Vagina (tissue), 2 donors: ENCODE measurements at places on chromosomes 13 and 19.

DNA sequence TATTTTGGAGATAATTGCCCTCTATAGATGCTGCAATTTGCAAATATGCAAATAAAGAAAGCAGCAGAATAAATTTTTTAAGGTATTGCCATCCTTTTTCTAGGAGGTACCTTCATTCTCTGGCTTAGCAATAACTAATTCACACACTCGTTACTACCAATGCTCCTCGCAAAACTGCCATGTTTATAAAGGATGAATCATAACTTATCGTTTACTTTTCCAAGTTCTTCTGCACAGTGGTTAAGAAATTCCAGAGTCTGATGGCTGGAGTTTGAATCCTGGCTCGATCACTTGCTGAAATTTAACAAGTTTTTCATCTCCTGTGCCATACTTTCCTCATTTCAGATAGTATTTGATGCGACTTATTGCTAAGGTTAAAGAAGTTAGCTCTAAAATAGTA lies 708.6 kb upstream of the KLHL1 start:
- no peaks in the 10 kb centered on the region for H3K4me1 ChIP-seq
- no peak overlapping the region for H3K4me3 ChIP-seq
- no peak for DNase-seq
- H3K36me3 ChIP-seq, result no peaks in the 10 kb centered on the region
- H3K27ac ChIP-seq, result no peak overlapping the region
- no peaks in the 10 kb centered on the region for H3K27me3 ChIP-seq

- H3K4me3 ChIP-seq, result peak overlapping the region; percentile 74
- no peaks in the 10 kb centered on the region for H3K27me3 ChIP-seq
- H3K4me1 ChIP-seq, result peaks cover 29% of the 10 kb centered on the region
- H3K36me3 ChIP-seq, result no peaks in the 10 kb centered on the region
These were observed 6.8 kb upstream of the ARRDC2 start for GRCh38 chr19:18000915-18001776.

DNA sequence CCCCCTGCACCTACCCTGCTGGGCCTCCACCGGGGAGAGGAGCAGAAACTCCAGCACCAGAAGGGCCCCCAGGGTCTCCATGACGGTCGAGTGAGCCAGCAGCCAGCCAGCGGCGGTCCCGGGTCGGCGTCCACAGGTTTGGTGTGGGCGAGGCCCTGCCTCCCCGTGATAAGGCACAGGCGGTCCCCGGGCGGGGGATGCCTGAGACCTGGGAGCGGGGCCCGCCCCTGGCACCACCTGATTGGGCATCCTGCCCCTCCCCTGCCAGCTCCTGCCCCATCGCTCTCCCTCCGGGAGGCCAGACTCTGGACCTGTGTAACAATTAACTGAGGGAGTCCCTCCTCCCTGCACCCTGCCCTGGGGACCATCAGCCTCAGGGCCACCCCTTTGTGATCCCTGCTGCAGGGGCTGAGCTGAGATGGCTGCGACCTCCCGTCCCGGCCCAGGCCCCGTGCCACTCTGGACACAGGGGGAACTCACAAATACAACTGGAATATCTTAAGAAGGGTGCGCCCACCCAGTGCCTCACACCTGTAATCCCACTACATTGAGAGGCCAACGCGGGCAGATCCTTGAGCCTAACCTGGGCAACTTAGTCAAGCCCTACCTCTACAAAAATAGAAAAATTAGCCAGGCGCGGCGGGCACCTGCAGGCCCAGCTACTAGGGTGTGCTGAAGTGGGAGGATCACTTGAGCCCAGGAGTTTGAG lies at the start of gene SMIM24:
SMIM24 (minus strand) TSS at position 143 of the 709 bp plus-strand sequence; CDS start at position 81, 62 bp downstream.
- no peak for DNase-seq
- H3K27ac ChIP-seq, result no peak within 1 kb of the TSS
- H3K4me3 ChIP-seq, result no peak within 1 kb of the TSS
- no peaks in the 10 kb centered on the region for H3K27me3 ChIP-seq

DNA sequence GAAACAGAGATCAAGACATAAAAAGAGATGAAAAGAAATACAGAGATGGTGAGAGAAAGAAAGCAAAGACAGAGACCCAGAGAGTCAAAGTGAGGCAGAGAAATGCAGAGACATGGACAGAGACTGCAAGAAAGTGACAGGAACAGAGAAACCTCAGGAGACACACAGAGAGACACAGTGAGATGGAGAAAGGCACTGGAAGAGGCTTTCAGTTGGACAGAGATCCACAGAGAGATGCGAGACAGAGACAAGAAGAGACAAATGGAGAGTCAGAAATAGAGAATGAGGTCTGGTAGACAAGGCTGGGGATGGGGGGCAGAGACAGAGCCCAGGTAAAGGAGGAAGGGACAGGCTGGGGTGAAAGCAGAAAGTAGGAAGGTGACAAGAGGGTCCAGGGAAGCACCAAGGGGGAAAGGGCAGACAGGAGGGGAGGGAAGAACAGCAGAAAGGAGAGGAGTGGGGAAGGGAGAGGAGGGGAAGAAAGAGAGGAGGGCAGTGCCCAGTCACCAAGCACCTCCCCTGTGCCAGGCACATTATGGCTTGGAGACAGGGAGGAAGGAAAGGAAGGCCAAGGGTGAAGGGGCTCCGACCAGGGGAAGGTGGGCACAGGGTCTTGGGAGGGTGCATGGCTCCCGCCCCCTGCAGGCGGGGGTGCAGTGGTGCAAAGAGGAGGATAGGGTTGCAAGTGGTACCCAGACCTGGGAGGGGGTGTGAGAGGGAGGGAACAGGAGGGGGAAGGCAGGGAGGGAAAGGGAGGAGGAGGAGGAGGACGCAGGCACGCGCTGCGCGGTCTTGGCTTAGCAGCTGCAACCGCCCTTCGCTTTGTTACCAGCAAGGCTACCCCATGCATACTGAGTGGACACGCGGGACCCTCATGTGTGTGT lies 38.4 kb downstream of the DEDD2 start:
- H3K27me3 ChIP-seq, result peaks cover 3% of the 10 kb centered on the region
- no peak overlapping the region for H3K4me3 ChIP-seq
- H3K27ac ChIP-seq, result no peak overlapping the region
- no peak for DNase-seq
- H3K36me3 ChIP-seq, result no peaks in the 10 kb centered on the region
- peaks cover 17% of the 10 kb centered on the region for H3K4me1 ChIP-seq
